A549 treated with AZD2906 at 1 μM for 4 hours (cell line): ENCODE measurements at places on chromosomes 6 and 20. TPM values are rescaled to one million over a fixed set of nuclear protein-coding genes. Genes with fewer than 3 reads are reported as not detected.

SCRT2 gene
- 0.02 TPM in 1 of 5 replicates, not detected in the others for total RNA-seq

PPP1R16B gene
- total RNA-seq = 0.08 to 0.17 TPM (median 0.15 TPM) in 5 replicates

RGS17 gene
- total RNA-seq = 4.7 to 6.3 TPM (median 5.8 TPM) in 5 replicates

PROKR2 gene
- total RNA-seq = not detected in 5 replicates

RHAG gene
- total RNA-seq = 0.05 to 0.06 TPM in 2 of 5 replicates, not detected in the others

IRF4 gene
- total RNA-seq = 0.17 to 0.31 TPM (median 0.26 TPM) in 5 replicates

CD24 gene
- total RNA-seq = 236 to 302 TPM (median 282 TPM) in 5 replicates

PBOV1 gene
- total RNA-seq = not detected in 5 replicates

LY86 gene
- total RNA-seq = not detected in 5 replicates

PRSS16 gene
- 3.2 to 3.5 TPM (median 3.5 TPM) in 5 replicates for total RNA-seq

RAMACL gene
- 0.08 to 0.22 TPM (median 0.14 TPM) in 5 replicates for total RNA-seq

ENPP5 gene
- total RNA-seq = 0.04 TPM in 1 of 5 replicates, not detected in the others

KIF13A gene
- 16.0 to 21.4 TPM (median 17.5 TPM) in 5 replicates for total RNA-seq

FANCE gene
- total RNA-seq = 3.4 to 4.2 TPM (median 3.9 TPM) in 5 replicates

CLIC5 gene
- total RNA-seq = 0.01 TPM in 1 of 5 replicates, not detected in the others

DDO gene
- total RNA-seq = 0.06 to 0.14 TPM (median 0.11 TPM) in 4 of 5 replicates, not detected in the other

ADTRP gene
- 0.26 to 0.92 TPM (median 0.53 TPM) in 5 replicates for total RNA-seq

FNDC1 gene
- total RNA-seq = 0.06 to 0.13 TPM (median 0.10 TPM) in 5 replicates

ENPP1 gene
- total RNA-seq = 1.0 to 1.4 TPM (median 1.4 TPM) in 5 replicates

ARMC12 gene
- 0.55 to 1.3 TPM (median 0.88 TPM) in 5 replicates for total RNA-seq

MRAP2 gene
- total RNA-seq = 1.2 to 1.8 TPM (median 1.6 TPM) in 5 replicates

CLVS2 gene
- 0.13 to 0.23 TPM (median 0.18 TPM) in 5 replicates for total RNA-seq

TFAP2B gene
- total RNA-seq = not detected in 5 replicates

CALHM5 gene
- 0.03 to 0.09 TPM (median 0.05 TPM) in 5 replicates for total RNA-seq

BMP7 gene
- total RNA-seq = 0.19 to 0.90 TPM (median 0.63 TPM) in 5 replicates

DLL1 gene
- 0.14 to 0.37 TPM (median 0.23 TPM) in 5 replicates for total RNA-seq

FGD2 gene
- total RNA-seq = not detected in 5 replicates

FLRT3 gene
- 2.4 to 3.4 TPM (median 2.6 TPM) in 5 replicates for total RNA-seq

CCM2L gene
- 0.29 to 0.64 TPM (median 0.37 TPM) in 5 replicates for total RNA-seq

ATG5 gene
- 22.3 to 23.6 TPM (median 23.5 TPM) in 5 replicates for total RNA-seq

CDSN gene
- 0.03 to 0.06 TPM (median 0.05 TPM) in 4 of 5 replicates, not detected in the other for total RNA-seq

VIP gene
- total RNA-seq = not detected in 5 replicates

FOXS1 gene
- 0.21 to 0.53 TPM (median 0.30 TPM) in 5 replicates for total RNA-seq

PLCB1 gene
- 0.33 to 0.94 TPM (median 0.57 TPM) in 5 replicates for total RNA-seq

RWDD2A gene
- total RNA-seq = 1.4 to 1.9 TPM (median 1.6 TPM) in 5 replicates

HMGCLL1 gene
- total RNA-seq = 0.06 to 0.30 TPM (median 0.09 TPM) in 5 replicates

PRL gene
- total RNA-seq = not detected in 5 replicates

IL17A gene
- not detected in 5 replicates for total RNA-seq

HLA-DMB gene
- total RNA-seq = 1.4 to 2.5 TPM (median 1.7 TPM) in 5 replicates
